Stimulated activated CD4-positive, alpha-beta T cell treated with anti-CD3 and anti-CD28 coated beads, TNF-alpha, amount 100 ng/mL, for 1 hour (primary cell): ENCODE measurements at places on chromosomes 16 and 17.

GRCh38 chr16:66028510-66029216 lies 337.8 kb upstream of the CDH5 start:
- no peak for DNase-seq

GRCh38 chr16:525520-526180 lies 1.9 kb upstream of the CAPN15 start:
- peak; percentile 42 for DNase-seq

DNA sequence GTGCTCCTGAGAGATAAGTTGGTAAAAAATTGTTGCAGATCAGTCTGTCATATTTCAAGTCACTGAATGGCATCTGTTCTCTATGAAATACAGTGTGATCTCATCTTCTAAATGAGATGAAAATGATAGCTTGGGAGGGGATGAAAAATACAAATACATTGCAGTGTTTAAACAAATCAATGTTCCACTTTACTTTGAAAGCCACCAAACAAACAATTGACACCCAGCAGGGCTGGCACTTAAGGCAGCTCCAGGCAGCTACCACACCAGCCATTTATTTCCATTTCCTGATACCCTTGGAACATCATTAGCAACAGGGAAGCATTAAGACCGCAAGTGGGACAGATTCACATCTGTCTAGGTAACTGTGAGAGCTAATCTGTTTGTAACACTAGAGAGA lies 827.6 kb upstream of the KIF2B start:
- DNase-seq: no peak

DNA sequence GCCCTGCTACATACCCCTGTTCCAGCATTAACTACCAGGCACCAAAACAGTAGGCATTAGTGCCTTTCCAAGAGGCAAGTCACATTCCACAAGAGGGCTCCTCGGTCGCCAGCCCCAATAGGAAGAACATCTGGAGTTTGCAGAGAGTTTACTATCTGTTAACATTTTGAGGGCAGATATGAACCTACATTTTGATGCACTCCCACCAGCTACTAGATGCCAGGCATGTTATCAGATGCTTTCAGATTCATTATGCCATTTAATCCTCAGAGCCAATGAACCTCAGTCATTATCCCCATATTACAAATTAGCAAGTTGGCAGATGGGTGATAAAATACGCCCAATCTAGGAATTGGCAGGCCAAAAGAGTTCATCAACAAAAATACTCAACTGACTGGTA lies 4.2 kb upstream of the CMTM2 start:
- no peak for DNase-seq

DNA sequence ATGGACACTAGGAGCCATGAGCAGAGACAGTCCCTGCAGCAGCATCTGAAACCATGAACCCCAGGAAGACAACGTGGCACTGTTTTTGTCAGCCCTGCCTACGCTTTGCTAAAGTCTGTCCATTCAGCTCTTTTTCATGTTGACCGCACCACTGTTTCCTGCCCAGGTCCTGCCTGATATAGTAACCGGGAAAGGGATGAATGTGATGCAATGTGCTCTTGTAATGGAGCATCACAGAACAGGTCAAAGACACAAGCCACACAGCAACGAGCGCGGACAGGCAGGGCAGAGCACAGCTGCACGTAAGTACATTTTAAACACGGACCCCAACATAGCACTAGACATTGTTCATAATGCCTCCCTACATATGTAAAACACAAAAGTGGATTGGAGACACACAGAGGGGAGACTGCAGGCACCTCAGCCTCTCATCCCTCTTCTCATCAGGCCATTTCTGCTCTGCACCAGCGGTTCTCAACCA lies 16.9 kb upstream of the TNFRSF13B start:
- no peak for DNase-seq

GRCh38 chr17:35214631-35215273 lies 20.6 kb upstream of the SLC35G3 start:
- no peak for DNase-seq
